ENCODE measurements at places on chromosomes 7 and 10.

- DNase-seq: no peak
These were observed 343.6 kb downstream of the ACTR3B start for GRCh38 chr7:153103202-153103601.

DNA sequence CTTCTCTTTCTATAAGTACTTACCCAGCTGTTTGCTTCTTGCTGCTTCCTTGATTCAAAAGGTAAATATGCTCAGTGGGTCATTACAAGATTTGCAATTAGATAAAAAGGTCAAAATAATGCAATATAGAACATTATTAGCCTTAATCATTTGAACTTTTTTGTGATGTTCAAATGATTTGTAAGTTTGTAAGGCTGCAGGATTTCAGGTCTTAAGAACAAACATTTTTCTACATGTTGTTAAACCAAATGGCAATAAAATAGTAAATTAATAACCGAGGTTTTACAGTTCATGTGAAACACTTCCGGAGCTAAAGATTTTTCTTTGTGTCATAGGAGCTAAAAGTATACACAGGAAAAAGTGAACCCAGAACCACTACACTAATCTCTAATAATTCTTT, 16.2 kb upstream of the SCIN start:
- no peak for DNase-seq

- DNase-seq: no peak
These were observed 92.8 kb downstream of the PRKAG2 start for GRCh38 chr7:151783958-151784575.

GRCh38 chr7:13912715-13913278, 76.7 kb downstream of the ETV1 start:
- DNase-seq: no peak

- DNase-seq: no peak
These were observed 105.1 kb upstream of the ADCY1 start for GRCh38 chr7:45469103-45469502.

- no peak for DNase-seq
These were observed 1216.4 kb downstream of the CNTNAP2 start for GRCh38 chr7:147332988-147333387.

- DNase-seq: no peak
These were observed 54.9 kb downstream of the RNLS start for GRCh38 chr10:88528201-88528600.

- no peak for DNase-seq
These were observed 23.7 kb downstream of the PRR15 start for GRCh38 chr7:29587195-29587808.

GRCh38 chr7:55081068-55081467, 62.3 kb downstream of the EGFR start:
- DNase-seq: no peak

GRCh38 chr10:78964952-78965633, 103.7 kb upstream of the ZMIZ1 start:
- no peak for DNase-seq

DNA sequence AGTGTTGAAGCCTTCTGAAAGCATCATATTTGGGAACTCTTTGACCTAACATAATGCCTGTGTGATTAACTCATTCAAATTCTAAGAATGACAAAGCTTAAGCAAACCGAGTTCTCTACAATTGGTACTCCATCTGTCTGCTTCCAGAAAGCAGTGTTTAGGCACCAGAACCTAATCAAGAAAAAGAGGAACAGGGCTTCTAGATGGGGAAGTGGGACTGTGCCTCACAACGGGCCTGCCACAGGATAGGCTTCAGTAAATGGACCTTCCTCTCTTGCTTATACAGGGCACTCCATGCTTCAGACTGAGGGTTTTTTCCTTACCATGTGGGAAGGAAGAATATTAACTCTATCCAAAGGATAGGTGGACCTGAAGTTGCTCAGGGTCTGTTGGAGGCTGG, 808.1 kb downstream of the XPNPEP1 start:
- no peak for DNase-seq

DNA sequence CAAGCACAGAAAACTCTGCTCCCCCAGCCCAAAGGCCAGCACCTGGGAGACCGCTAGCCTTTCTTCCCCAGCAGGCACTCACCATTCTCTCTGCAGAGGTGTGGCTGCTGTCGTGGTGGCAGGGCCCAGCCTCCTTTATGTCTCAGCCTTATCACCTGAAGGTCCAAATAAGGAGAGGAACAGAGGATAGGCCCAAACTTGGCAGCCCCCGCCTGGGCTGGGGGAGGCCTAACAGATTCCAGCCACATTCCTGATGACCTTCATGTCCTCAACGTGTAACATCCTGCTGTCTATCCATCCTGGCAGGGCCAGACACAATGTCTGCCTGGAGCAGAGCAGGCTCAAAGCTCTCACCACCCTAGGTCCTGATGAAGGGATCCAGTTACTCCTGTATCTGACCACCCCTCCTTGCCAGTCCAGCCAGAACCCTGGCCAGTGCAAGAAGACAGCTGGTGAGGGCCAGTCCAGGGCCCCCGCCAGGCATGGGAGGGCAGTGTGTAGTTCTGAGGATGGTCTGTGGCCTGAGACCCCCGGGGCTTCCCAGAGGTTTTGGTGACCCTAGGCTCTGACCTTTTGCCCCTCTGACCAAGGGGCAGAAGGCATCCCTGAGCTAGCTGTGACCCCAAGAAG, at the start of gene MYL7:
TSS of gene MYL7 (minus strand) at position 112 of the 630 bp plus-strand sequence. CDS start at position 85, 27 bp downstream.
- no peak for DNase-seq

GRCh38 chr7:24665564-24666294, 91.5 kb downstream of the GSDME start:
- DNase-seq: peak; percentile 7

- DNase-seq: no peak
These were observed 19.6 kb downstream of the LRRC27 start for GRCh38 chr10:132351611-132352010.

GRCh38 chr7:41630741-41631140, 72.1 kb downstream of the INHBA start:
- no peak for DNase-seq

- no peak for DNase-seq
These were observed 85.8 kb downstream of the CTNNA3 start for GRCh38 chr10:67609996-67610793.
